CD4-positive, alpha-beta T cell treated with Interleukin-6 for 4 hours (primary cell): ENCODE measurements at places on chromosomes 12 and 14.
A peak's percentile ranks its signal among the peaks of the same experiment; 100 is the strongest.

DNA sequence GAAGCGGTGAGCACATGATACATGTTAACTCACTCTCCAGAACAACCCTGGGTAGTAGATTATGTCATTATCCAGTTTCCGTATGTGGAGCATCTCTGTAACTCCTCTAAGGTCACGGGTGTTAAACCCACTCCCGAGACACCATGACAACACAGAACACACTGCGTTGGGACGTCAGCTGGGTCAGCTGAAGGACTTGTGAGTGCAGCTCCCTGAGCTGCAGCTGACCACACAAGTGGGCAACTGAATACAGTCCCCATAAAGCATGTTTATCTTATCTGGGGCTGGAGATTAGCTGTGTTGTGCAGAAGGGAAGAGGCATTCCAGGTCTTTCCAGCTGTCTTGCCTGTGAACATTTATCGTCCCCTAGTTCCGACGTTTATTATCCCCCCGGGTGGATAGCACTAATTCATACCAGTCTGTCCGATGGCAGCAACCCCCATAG, 211.5 kb downstream of the CHST11 start:
- no peak for DNase-seq

DNA sequence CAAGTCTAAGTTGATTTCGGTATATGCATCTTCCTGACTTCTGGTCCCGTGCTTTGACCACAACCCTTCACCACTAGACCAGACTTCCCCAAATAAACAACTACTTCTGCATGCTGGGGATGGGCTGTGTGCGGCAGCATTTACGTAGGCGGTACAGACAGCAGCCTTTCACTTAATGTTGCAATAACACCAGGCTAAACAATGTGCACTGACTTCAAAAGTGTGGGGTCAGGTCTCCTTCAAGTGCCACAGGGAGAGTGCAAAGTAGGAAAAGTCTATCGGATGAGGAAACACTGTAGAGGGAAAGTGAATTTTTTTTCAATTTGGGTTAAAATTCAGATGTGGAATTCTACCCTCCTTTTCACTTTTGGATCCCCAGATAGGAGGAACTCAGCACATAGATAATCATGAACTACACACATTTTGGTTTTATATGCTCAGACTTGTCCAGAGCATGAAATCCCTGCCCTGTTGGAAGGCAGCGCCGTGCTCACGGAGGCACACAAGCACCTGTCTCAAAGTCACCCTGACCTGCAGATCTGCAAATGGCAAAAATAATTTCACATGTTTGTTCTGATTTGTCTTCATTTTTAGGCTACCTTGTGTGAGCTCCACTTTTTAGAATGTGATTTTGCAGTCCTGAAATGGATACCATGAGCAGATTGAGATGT, 3.6 kb upstream of the FOS start:
- DNase-seq = peak; percentile 45

DNA sequence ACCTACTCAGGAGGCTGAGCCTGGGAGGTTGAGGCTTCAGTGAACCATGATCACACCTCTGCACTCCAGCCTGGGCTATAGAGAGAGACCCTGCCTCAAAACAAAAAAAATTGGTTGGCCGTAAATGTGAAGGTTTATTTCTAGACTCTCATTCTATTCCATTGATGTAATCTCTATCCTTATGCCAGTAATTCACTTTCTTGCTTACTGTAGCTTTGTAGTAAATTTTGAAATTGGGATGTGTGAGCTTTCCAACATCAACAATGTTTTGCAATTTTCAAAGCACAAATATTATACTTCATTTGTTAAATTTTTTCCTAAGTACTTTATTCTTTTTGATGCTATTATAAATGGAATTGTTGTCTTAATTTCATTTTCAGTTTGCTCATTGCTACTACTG, 24.6 kb downstream of the LIN52 start:
- DNase-seq = no peak

- DNase-seq = no peak
Measured at GRCh38 chr12:23795494-23795893, 154.0 kb downstream of the SOX5 start.

GRCh38 chr12:8681129-8681884, 16.5 kb upstream of the RIMKLB start:
- no peak for DNase-seq

GRCh38 chr14:99733540-99734405, 49.7 kb downstream of the CYP46A1 start:
- DNase-seq = no peak

DNA sequence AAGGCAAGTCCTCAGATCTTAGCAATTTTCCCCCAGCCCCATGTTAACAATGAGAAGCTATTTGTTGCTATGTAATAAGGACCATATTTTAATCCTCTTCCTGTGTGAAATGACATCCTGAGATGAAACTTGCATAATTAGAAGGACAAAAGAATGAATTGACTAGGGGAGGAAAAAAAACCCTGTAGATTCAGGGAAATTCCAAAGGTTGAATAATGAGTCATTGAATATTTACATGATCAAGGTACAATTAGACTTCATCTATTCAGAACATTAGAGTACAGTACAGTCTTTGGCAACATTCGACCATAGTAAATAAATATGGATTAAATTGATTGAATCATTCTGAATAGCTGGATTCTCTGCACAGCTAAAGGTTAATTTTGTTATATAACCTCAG, 9.4 kb downstream of the MYBPC1 start:
- DNase-seq = no peak

DNA sequence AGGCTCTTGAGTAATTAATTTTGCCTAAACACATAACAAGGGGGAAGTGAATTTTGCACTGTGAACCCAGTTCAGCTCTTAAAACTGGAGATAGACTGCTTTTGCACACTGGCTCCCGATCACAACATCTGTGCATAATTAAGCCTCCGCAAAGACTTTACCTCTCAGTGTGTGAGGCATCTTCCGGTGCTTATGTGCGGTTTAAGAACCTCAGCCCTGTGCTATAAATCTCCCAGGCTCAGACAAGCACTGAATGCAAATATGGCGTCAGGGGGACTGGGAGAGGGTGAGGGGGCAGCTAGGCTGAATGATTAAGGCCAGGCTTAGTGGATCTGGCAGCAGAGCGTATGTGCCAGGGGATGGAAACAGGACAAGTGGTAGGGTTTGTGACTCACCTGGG, 103.3 kb downstream of the ADCK1 start:
- no peak for DNase-seq

DNA sequence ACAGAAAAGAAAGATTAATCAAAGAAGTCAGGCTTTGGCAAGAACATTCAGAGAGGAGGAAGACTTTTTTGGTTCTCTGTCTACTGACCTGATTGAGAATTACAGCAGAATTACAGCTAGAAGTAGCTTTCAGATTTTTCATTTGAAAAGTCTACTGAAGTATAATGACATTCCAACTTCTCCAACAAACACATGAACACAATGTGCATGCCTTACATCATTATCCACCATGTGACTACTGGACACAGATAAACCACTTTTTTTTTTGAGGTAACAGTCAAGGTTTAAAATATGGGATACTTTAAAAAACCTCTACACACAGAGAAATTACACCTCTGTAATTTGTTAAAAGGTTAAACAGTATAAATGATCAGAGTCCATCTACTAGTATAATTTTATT, 12.3 kb downstream of the BTBD7 start:
- DNase-seq = no peak
